ENCODE measurements at places on chromosomes 4 and X.

DNA sequence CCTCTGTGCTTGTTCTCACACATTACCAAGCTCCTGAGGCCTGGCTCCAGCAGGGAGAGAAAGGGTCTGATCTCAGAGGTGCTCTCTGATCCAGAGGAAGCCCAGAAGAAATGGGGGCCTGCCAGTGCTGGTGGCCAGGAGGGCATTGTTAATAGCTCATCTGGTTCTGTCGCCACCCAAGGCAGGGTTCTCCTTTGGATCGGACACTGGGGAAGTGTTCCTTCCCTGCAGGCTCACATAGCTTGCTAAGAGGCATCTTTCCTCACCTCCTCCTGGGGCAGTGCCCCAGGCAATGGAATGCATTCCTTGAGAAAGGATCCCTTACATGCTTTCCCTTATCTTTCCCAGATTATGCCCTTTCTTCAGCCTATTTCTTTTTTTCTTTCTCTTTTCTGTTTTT lies 53.8 kb downstream of the RBM47 start:
- no peak for DNase-seq

DNA sequence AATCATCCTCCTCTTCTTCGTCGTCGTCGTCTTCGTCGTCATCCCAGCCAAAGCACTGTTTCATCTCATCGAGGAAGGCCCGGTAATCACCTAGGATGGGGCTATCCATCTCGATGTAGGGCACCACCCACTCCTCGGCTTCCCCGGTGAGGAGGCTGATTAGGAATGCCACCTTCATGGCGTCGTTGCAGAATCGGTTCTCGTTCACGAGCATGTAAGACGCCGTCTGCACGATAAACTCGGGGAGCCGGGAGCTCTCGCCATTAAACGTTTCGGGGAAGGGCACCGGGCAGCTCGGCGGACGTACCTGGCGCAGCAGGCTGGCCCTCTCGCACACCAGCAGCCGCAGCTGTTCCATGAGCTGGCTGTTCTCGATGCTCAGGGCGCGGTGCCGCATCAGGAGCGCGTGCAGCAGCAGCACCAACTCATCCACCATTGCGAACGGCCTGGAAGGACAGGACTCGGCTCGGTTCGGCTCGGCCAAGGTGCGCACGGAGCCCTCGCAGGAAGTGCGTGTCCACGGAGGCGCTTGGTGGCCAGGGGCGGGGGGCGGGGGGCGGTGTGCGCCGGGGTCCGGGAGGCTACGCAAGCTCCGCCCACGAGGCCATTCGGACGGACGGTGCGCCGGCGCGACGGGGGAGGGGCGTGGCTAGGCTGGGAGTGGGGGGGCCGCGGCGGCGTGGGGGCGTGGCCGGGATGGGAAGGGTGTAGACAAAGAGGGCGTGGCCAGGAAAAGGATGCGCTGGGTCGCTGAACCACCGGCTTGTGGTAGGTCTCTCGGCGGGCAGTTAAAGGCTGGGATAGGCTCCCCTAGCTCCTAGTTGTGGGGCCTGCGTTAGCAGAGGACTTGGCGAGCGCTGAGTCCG lies at the start of gene LDOC1:
Gene LDOC1, minus strand, starts transcription at position 544 of the 866 bp plus-strand sequence. Its CDS starts 108 bp downstream, at position 436.
- DNase-seq, result peak; percentile 82

- no peak for DNase-seq
These were observed 64.6 kb downstream of the TRAPPC11 start for GRCh38 chr4:183723561-183724228.

- no peak for DNase-seq
These were observed 481.5 kb downstream of the BCOR start for GRCh38 chrX:39616098-39616729.

DNA sequence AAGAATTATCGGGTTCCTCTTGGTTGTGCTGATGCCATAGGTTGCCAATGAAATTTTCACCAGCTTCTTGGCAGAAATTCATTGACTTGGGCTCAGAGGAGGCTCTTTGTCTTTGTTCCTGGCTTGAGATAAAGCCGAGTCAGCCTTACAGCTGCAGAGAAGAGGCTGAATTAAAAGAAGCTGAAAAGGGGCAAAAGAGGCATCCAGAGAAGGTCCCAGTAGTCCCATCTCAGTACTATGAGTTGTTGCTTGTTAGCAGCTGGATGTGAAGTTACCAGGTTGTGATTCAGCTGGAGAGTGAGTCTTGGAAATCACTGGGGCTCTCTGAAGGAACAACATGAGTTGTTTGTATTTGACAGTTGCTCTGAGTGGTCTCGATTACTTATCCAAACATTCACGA lies 59.7 kb downstream of the SMAD1 start:
- no peak for DNase-seq

DNA sequence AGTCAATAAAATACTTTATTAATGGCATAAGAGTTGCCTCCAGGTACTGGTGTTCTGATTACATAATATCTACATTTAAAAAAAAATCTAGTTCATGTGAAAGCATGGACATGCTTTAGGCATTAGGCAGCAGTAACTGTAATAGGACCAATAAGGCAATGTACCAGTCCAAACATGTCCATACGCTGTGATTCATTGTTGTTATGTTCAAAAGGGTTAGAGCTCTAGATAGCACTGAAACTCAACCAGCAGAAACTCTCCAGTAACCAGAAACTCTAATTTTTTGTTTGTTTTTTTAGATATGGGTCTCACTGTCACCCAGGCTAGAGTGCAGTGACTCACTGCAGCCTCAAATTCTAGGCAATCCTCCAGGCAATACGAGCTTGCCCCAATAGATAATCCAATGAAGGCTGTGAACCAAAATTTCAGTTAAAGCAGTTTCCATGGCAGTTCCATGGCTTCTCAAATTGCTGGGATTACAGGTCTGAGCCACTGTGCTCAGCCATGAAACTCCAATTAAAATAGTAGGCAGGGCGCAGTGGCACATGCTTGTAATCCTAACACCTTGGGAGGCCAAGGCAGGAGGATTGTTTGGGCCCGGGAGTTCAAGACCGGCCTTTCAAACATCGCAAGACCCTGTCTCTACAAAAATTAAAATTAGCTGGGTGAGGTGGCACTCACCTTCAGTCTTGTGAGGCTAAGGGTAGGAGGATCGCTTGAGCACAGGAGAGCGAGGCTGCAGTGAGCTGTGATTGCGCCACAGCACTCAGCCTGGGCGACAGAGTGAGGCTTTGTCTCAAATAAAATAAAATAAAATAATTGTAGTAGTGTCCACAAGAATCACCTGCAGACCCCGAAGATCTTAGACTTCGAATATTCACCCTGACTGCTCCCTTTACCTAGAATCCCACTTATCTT lies 36.3 kb downstream of the MGARP start:
- no peak for DNase-seq

DNA sequence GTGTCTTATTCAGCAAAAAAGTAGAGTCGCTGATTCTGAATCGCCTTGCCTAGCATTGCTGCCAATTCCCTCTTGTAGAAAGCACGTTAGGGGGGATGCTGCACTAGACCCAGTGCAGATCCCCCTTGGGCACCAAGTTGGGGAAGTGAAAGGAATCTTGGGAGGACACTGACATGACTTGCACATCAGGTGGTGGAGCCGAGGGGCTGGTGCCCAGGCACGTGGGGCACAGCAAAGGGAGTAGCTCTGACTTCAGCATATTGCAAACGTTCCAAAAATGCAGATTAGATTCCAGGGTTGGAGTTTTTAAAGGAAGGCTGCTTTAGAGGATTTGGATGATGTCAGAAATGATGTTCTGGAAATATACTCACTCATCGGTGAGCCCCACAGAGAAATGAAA lies 47.4 kb upstream of the GPM6B start:
- no peak for DNase-seq

DNA sequence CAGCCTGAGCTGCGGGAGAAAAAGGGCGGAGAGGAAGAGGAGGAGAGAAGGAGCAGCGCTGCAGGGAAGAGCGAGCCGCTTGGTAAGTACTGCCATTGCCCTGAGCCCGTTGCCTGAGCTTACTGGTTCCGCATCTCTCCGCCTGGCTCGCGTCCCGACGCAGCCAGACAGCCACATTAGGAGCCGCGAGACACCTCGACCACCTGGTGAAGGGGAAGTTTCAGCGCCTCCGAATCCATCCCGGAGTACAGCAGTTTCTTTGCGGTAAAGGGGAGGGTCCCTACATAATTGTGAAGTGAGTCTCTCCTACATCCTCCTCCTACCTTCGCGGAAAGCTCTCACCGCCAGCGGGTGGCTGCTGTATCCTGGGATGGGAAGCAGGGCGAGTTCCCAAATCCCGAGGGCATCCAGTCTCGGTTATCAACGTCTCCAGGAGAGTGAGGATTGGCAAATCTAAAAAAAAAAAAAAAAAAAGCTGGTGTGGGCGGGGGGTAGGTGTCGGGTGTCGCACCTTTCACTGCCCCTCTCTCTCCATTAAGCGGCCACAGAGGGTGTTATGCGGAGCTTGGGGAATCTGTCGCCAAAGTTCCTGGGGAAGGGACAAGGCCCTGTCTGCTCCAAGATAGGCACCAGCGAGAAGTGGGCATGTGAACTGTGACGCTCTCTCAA lies 7.9 kb downstream of the TBX22 start:
- DNase-seq, result no peak

DNA sequence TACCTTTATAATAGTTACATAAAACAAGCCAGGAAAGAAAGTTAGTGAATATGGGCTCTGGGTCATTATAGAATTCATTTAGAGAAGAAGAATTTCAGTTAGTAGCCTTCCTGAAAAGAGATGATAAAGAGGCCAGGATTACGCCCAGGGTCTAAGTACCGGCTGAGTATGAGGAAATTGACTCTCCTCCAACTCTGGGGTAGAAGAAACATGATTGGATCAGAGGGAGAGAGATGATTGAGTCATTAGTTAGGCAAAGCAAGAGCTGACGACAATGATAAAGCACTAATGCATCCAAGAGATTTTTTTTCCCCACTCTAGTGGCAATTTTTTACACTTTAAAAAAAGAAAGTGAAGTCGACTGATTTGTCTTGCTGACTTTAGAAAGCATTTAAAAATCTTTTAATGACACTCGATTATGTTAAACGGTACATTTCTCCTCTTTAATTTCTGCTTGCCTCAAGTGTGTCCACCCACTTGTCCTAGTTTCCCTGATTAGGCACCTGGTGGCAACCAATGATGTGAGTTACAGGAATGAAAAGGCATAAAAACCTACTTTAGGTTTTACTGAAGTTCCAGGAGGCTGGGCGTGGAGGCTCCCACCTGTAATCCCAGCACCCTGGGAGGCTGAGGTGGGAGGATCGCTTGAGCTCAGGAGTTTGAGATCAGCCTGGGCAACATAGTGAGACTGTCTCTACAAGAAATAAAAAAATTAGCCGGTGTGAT lies 37.3 kb upstream of the IGFBP7 start:
- DNase-seq, result no peak

DNA sequence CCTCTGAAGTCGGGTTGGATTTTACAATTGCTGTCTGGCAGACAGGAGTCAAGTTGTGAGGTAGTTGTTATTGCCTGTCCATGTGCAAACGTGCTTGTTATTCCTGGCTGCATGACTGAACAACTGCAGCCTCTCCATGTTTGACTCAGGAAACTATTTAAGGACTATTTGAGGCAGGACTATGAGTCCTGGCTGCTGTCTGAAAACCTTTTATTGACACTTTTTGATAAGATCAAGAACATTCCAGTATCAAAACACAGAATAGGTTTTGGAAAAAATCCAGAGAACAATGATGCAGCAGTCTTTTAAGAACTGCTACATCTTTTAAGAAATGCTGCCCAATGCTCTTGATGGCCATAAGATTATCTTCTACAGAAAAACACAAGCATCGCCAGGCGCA lies 10.0 kb upstream of the SPRY1 start:
- no peak for DNase-seq

DNA sequence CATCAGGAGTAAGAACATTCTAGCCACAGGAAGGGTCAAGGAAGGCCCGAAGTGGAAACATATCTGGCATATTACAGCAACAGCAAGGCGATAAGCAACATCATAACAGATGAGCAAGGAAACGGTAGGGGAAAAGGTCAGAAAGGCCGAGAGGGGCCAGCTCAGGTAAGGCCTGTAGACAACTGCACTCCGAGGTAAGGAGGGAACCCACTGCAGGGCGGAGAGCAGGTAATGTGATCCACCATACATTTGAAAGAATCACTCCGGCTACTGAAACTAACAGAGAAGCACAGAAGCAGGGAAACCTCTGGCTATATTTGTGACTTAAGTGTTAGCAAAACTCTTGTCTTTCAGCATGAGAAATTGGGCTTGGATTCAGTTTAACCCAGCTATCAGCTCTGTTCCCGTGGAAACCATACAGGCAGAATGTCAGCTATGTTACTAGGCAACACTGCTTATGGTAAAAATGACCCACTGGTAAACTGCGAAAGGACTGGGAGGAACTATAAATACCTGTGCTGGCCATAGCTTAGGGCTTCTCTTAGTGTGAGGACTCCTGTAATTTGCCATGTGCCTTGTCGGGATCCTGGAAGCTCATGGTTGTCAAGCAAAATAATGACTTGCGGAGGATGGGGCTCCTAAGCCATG lies 31.0 kb downstream of the FRYL start:
- no peak for DNase-seq

GRCh38 chr4:99648321-99648720 lies 9.3 kb downstream of the C4orf54 start:
- no peak for DNase-seq

DNA sequence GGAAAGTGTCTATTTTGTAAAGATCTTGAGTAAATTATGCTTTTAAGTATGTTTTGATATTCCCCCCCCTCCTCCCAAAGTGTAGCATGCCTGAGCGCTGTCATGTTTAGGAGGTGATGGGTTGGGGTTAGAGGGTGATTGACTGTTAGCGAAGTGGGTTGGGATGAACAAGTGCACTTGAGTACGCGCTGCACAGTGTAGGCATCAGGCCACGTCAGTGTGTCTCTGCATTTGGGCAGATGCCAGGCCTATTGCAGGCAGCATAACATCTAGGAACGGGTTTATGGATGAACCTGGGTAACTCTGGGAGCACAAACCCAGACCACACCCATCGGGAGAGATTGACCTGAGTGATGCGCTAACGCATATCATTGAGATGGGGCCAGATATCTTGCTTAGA lies 111.2 kb downstream of the TBL1X start:
- DNase-seq, result no peak

DNA sequence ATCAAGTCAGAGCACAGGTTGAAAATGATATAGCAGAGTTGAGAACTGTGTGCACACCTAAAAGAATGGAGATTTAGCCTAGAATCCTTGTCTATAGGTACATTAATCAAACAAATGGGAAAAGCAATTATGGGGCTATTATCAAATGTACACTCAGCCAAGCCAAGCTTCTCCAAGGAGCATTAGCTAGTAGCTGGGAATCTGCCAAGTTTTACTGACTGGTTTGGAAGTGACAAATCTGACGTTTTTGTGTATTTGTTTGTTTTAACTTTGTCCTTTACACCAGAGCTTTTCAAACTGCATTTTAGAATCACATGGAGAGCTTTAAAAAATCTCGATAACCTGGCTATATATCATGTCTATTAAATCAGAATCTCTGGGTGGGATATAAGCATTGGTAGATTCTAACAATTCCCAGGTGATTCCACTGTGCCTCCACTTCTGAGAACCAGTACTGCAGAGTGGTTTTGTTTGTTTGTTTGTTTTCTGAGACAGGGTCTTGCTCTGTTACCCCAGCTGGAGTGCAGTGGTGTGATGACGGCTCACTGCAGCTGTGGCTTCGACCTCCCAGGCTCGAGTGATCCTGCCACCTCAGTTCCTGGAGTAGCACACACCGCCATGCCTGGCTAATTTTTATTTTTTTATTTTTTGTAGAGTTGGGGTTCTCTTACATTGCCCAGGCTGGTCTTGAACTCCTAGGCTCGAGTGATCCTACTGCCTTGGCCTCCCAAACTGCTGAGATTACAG lies 279.8 kb downstream of the UNC5C start:
- no peak for DNase-seq

- no peak for DNase-seq
These were observed 1.6 kb upstream of the ARMCX4 start for GRCh38 chrX:101483705-101484104.

GRCh38 chr4:141346144-141346543 lies 125.4 kb downstream of the ZNF330 start:
- DNase-seq, result no peak

- DNase-seq, result no peak
These were observed 1115.5 kb downstream of the NLGN4X start for GRCh38 chrX:5113128-5113527.
